ENCODE measurements at places on chromosomes 13 and 19.

DNA sequence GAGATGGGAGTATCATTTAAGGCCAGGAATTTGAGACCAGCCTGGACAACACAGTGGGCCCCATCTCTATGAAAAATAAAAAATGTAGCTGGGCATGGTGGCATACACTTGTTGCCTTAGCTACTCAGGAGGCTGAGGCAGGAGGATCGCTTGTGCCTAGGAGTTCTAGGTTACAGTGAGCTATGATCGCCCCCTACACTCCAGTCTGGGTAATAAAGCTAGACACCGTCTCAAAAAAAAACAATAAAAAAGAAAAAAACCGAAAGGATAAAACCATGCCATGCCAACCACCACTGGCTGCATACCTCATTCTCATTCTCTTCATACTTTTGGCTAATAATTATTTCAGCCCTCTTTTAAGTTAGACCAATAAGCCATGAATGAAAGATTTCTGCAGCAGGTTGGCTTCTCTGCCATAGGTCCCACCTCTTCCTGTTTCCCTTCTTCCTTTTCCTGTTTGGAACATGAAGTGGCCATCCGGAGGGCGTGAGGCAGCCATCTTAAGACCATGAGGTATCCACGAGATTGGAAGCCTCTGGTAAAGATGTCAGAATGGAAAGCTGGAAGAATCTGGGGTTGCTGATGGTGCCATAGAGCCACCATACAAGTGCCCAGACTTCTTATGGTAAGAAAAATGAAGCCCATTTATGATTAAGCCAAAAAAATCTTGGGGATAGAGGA is 171.3 kb downstream of the CACNA1A start:
- no peak for DNase-seq

DNA sequence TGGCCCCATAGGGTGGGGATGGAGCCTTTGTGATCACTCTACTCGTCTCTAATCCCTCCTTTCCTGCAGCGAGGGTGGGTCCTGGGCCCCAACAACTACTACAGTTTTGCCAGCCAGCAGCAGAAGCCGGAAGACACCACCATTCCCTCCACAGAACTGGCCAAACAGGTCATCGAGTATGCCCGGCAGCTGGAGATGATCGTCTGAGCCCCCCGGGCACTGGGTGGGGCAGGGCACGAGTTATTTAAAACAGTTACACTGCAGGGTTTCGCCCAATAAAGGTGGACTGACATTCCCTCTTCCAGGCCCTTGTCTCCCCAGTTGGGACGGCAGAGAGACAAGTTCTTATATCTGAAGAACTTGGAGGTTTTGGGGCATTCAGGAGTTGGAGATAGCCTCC is 4.7 kb downstream of the GGN start:
- no peak for DNase-seq

GRCh38 chr19:17156947-17157302 is 58.2 kb upstream of the USE1 start:
- peak; percentile 81 for DNase-seq

DNA sequence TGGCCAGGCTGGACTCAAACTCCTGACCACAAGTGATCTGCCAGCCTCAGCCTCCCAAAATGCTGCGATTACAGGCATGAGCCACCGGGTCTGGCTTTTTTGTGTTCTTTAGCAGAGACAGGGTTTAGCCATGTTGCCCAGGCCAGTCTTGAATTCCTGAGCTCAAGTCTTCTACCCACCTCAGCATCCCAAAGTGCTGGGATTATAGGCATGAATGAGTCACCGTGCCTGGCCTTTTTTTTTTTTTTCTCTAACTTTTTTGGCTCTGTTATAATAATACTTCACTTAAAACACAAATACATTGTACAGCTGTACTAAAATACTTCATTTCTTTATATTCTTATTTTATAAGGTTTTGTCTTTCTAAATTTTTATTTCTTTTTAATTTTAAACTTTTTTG is 599.5 kb upstream of the PCDH9 start:
- no peak for DNase-seq

DNA sequence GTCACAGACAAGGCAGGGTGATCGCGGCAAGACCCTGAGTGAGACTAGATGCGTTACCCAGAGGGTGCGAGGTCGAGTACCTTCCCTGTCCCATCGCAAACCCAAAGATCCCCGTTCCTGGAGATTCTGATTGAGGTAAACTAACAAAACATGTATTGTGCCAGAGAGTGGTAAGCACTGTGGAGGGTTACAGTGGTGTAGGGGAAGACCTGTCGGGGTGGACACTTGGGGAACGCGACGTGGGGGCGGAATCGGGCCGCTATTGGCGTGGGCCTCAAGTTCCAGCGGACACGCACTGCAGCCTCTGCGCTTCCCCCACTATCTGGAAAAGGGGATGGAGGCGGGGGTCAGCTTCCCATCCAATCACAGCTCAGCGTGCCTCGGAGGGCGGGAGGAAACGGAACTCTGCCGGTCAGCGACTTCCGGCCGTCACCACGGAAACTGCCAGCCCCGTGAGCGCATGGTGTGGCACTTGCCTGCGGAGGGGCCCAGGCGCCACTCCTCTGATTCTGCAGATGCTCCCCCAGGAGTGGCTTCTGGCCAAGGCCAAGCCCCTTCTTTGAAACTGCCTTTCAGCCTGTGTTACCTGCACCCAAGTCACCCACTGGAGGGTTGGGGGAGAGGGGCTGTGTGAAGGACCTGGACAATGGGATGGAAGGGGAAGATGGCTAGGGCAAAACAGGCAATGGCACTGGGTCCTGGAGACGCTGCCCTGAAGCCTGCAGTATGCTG is 1.0 kb upstream of the UBE2M start:
- peak; percentile 89 for DNase-seq
